Activated naive CD8-positive, alpha-beta T cell treated with anti-CD3 and anti-CD28 coated beads, Interleukin-2, amount 10 ng/mL, durations not matched to agents 7 days and 5 days (primary cell): ENCODE measurements at places on chromosomes 7 and 10.

GRCh38 chr10:132788831-132789219, 2.9 kb upstream of the NKX6-2 start:
- DNase-seq = no peak

- no peak for DNase-seq
Measured at GRCh38 chr10:125727436-125727835, 7.9 kb downstream of the EDRF1 start.

- DNase-seq = no peak
Measured at GRCh38 chr7:127448566-127448965, 56.1 kb upstream of the ZNF800 start.

- no peak for DNase-seq
Measured at GRCh38 chr7:113945018-113945938, 26.5 kb upstream of the PPP1R3A start.

GRCh38 chr7:91343420-91343960, 79.3 kb downstream of the FZD1 start:
- no peak for DNase-seq

DNA sequence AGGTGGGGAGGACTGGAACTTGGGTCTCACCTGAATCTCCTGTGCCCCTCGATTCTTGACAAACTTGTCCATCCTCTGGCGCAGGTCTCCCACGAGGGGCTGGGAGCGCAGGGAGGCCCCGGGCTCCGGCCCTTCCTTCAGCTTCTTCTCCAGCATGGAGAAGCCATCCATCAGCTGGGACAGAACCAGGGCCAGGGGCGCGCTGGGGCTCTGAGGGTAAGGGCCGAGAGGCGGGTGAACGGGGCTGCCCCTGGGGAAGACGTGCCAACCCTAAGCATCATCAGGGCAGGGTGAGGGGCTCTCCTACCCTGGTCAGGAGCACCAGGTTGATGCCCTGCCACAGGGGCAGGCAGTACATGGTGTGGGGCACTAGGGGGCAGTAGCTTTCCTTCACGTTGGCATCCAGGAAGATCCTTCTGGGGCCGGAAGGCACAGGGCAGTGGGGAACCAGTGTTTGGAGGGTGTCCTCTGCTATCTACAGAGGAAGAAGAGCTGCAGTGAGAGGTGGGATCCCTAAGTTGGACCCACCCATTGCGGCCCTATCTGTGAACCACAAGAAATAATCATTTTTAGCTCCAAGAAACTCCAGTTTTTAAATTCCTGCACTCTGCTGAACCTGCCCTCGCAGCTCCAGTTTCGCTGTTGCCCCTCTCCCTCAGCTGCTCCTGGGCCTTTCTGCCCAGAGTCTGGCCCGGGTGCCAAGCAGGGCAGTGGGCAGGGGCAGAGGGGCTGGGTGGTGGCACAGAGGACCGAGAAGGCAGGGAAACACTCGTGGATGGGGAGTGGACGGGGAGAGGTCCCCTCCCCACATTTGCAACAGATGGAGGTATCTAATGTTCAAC, 10.8 kb upstream of the PYROXD2 start:
- no peak for DNase-seq

DNA sequence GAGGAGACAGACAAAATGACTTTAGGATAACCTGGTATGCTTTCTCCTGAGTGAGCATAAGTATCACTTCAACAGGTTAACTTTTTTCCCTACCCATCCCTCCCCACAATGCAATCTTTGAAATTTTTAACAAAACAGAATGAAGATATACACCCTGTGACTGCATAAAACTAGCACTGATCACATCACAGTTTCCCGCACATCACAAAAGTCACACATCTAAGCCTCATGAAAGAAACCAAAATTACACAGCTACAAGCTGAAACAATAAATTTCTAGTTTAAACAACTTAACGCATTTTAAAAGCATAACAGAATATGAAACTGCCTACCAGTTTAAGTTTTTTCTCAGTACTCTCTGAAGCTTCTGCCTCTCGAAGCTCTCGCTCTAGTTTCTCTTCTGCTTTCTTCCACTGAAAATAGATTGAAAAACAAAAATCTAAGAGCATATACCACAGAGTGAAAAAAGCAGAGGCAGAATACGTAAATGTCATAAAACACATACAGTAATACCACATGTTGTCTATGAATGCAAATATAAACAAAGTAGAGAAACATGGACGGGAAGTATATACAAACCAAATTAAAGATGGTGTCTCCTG, 18.1 kb downstream of the NOC3L start:
- DNase-seq = no peak

DNA sequence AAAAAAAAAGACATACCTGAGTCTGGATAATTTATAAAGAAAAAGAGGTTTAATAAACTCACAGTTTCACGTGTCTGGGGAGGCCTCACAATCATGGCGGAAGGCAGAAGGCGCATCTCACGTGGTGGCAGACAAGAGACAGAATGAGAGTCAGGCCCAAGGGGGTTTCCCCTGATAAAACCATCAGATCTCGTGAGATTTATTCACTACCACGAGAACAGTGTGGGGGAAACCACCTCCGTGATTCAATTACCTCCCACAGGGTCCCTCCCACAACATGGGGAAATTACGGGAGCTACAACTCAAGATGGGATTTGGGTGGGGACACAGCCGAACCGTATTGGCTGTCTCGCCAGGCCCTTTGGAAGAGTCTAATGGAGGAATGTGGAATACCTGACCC, 9.0 kb upstream of the MAFK start:
- DNase-seq = no peak

DNA sequence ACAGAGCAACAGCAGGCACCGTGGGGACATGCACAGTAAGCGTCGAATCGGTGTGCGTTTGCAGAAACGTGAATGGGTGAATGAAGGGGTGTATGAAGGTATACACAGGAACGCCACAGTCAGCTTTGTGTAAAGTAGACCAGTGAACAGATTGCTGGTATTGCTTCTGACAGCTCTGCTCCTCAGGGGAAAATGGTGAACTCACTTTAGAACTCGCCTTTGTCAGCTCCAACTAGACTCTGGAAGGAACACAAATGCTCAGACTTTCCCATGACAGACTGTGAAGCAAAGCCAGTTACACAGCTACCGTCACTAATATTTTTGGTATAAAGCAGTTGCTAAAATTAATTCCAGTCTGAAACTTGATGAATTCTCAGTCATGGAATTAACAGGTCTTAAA, 78.9 kb downstream of the CUX1 start:
- DNase-seq = no peak

- no peak for DNase-seq
Measured at GRCh38 chr7:26349005-26349915, 57.6 kb downstream of the SNX10 start.

- DNase-seq = no peak
Measured at GRCh38 chr7:112134039-112134438, 72.2 kb downstream of the DOCK4 start.

GRCh38 chr7:91915401-91916050, 25.1 kb upstream of the AKAP9 start:
- DNase-seq = no peak

DNA sequence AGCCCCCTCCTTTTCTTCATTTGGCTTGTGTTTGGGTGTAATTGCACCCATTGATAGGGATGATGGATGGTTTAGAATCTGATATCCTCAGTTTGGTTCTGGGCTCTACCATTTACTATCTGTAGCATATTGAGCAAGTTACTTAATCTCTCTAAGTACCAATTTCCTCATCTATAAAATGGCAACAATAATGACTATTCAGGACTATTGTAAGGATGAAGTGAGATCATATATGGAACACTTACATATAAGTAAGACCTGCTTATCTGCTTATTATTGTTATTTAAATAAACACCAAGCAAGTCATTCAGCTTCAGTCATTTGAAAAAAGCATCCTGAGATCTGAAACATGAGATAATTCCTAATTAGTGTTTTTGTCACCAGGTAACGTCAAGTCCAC, 127.0 kb downstream of the SEC23IP start:
- no peak for DNase-seq

DNA sequence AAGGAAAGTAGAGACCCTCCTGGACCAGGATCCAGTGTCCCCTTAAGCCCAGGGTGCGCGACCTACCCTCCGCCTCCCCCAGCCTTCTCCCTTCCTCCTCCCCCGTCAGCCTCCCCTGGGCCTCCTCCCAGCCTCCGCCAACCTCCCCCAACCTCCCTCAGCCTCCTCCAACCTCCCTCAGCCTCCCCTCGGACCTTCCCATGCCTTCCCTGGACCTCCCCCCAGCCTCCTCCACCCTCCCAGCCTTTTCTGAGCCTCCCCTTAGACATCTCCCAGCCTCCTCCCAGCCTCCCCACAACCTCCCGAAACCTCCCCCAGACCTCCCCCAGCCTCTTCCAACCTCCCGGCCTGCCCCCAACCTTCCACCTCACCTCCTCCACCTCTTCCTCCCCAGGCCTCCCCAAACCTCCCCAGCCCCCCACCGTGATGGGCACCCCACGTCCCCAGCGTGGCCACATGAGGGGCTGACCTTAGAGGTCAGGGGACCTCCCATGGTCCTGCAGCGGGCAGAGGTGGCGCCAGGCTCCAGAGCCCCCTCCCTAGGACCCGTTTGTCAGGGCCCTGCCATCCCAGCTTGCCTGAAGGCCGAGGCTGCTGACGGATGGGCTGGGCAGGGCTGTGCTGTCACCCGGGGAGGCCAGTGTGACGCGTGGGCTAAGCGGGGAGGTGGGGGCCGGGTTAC, 18.8 kb downstream of the FAM20C start:
- no peak for DNase-seq

DNA sequence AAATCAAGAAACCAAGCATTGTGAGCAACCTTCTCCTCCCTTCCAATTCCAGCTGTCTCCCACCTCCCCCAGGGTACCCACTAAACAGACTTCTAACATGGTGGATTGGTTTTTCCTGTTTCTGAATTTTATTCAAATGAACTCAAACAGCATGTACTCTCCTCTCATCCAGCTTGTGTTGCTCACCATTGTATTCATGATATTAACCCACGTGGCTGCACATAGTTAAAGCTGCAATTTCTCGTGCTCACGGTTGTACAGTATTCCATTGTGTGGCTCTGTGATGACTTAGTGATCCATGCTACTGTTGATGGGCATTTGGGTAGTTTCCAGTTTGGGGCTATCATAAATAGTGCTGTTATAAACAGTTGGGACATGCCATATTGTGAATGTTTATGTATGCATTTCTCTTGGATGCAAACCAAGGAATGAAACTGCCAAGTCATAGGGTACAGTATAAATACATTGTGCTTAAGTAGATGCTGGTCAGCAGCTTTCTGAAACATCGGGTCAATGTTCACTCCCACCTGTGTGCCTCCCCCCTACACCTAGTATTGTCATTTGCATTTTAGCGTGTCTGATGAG, 124.3 kb downstream of the CACNB2 start:
- DNase-seq = no peak

- no peak for DNase-seq
Measured at GRCh38 chr7:40880581-40880980, 745.8 kb downstream of the SUGCT start.

DNA sequence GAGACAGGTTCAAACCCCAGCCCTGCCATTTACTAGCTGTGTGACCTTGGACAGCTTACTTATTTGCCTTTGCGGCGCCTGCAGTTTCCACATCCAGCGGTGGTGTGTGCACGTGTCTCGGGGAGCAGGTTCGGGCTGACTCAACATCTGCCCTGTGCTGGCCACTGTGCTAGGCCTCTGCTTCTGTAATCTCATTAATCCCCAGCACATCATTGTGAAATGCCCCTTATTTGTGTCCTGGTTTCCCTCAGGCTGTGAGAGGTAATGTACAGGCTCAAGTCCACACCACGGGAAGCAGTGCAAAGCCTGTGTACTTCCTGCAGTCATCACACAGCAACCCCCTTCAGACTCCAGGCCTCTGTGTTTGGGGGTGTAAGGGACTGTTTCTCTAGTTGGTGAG, 285.7 kb downstream of the RPS24 start:
- DNase-seq = no peak

- no peak for DNase-seq
Measured at GRCh38 chr7:151062399-151063211, 3.2 kb downstream of the SLC4A2 start.

DNA sequence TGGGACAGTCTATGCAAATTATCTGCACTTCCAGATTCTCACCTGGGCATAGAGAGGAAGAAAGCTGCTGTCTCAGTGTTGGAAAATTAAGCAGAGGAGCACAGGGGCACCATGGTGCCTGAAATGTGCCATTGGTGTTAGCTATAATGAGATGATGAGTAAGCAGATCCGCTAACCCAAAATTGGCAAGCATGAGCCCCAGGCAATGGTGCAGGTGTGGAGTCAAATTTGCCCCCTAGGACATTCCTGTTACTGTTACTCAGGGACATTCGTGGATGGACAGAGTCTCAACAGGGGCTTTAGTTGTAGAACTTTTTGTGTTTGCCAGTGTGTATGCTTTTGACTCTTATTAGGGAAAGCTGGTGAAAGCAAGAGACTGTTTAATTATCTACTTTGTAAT, 385.2 kb upstream of the KLF6 start:
- DNase-seq = no peak
